ENCODE measurements at places on chromosomes 3 and 15. TPM values are rescaled to one million over a fixed set of nuclear protein-coding genes. Genes with fewer than 3 reads are reported as not detected.

SEMA3B gene
- total RNA-seq = 27.0 TPM

PP2D1 gene
- not detected for total RNA-seq

ZPLD1 gene
- total RNA-seq = 74.8 TPM

SRGAP3 gene
- 5.4 TPM for total RNA-seq

EPB42 gene
- not detected for total RNA-seq

TLR9 gene
- total RNA-seq = not detected

VGLL3 gene
- total RNA-seq = 16.0 TPM

TRIM71 gene
- total RNA-seq = 0.87 TPM

XCR1 gene
- total RNA-seq = not detected

CCR9 gene
- not detected for total RNA-seq

GUCA1C gene
- 3.9 TPM for total RNA-seq

CYP8B1 gene
- 0.55 TPM for total RNA-seq

SAMD7 gene
- total RNA-seq = not detected

ISG20 gene
- total RNA-seq = 9.4 TPM

SERINC4 gene
- total RNA-seq = 0.05 TPM

SCG3 gene
- 0.05 TPM for total RNA-seq

RFT1 gene
- 15.0 TPM for total RNA-seq

FETUB gene
- not detected for total RNA-seq

IL17RC gene
- 18.9 TPM for total RNA-seq

IQCH gene
- 14.0 TPM for total RNA-seq

LRRC2 gene
- total RNA-seq = 0.17 TPM

COL6A5 gene
- total RNA-seq = under 0.01 TPM

CCR3 gene
- not detected for total RNA-seq

ENTPD3 gene
- total RNA-seq = 0.17 TPM

IQCF5 gene
- total RNA-seq = not detected

NR2E3 gene
- 0.45 TPM for total RNA-seq

LRRC31 gene
- total RNA-seq = 1.2 TPM

ROBO2 gene
- 1.1 TPM for total RNA-seq

CACNA2D3 gene
- total RNA-seq = 3.2 TPM

CA12 gene
- total RNA-seq = 19.6 TPM

RPUSD3 gene
- total RNA-seq = 17.4 TPM

SQOR gene
- total RNA-seq = 313 TPM

FHIT gene
- 1.4 TPM for total RNA-seq

SNAP23 gene
- 168 TPM for total RNA-seq
